RCC 7860 (cell line): ENCODE measurements at places on chromosomes 1 and 21.

DNA sequence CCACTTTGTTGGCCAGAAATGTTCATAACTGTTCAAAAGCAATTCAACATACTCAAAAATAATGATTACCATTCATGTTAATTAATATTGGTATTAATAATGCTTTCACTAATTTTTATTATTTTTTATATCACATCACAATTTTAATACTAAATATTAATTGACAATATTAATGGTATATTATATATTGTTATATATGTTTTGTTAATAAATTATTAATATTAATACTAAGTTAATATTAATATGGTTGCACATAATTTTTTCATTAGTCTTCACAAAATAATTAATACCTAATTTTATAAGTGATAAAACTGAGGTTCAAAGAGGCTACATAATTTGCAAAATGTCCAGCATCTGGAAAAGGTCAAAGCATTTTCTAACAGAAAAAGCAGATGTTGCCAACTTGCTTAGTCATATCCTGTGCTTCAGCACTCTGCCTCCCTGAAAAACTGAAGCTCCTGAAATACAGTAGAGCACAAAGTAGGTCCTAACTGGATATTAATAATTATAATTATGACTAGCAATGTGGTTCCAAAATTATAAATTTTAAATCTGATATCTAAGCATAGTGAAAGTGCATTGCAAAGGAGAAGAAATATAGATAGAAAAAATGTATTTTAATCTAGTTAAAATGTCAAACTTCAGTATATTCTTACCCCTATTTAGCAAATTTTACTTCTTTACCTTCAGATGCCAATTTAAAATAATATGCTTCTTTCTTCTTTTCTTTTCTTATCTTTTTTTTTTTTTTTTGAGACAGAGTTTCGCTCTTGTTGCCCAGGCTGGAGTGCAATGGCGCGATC is 123.2 kb upstream of the TNFSF4 start:
- DNase-seq, result peak; percentile 36

DNA sequence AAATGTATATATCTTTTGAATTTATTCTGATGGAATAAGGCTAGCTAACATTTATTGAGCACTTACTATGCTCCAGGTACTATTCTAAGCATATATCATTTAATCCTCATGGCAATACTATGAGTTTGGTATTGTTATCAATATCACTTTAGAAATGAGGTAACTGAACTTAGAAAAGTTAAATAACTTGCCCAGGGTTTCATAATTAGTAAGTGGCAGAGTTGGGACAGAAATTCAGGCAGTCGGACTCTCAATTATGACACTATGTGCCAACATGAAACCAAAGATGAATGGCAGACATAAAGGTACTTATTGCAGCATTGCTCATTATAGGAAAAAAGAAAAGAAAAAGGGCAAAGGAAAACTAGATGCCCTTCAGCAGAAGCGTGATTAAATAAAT is 48.2 kb downstream of the RAB3GAP2 start:
- no peak for DNase-seq

DNA sequence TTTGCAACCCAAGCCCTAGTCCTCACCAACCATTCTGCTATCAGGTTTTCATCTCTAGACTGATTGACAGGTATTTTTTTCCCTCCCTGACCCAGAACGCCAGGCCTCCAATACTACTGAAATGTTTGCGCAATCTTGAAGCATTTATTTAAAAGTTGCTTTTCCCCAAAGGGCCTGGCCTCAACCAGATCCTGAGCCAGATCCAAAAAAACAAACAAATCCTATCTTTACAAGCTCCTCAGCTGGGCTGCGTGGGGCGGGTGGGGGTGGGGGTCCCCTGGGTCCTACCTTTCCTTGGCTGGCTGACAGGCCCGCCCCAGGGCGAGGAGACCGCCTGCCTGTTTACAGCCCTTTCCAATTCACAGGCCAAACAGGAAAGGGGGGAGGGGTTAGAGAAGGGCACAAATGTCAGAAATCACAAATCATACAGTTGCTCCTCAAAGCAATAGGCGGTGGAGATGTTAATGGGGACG is 98.8 kb downstream of the FOXD2 start:
- no peak for DNase-seq

DNA sequence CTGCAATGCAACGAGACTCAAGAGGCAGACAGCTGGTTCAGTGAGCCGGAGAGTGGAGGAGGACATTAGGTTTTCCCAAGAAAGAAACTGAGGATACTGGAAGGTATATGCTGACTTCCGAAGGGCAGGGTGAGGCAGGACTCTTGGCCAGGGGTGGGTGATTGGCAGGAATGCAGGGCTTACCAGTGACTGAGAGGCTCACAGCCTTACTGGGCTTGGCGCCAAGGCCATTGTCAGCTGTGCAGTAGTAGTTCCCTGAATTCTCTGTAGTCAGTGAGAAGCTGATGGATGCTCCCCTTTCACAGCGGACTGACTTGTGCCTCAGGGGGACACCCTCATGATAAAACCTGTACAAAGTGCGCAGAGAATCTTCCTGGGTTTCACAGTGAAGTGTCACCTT is 9.6 kb downstream of the FCRL5 start:
- DNase-seq, result peak; percentile 14

GRCh38 chr21:34158866-34159835 is 85.8 kb downstream of the MRPS6 start:
- DNase-seq, result no peak

- no peak for DNase-seq
Observed at GRCh38 chr1:43451701-43452532, 1.8 kb downstream of the HYI start.

DNA sequence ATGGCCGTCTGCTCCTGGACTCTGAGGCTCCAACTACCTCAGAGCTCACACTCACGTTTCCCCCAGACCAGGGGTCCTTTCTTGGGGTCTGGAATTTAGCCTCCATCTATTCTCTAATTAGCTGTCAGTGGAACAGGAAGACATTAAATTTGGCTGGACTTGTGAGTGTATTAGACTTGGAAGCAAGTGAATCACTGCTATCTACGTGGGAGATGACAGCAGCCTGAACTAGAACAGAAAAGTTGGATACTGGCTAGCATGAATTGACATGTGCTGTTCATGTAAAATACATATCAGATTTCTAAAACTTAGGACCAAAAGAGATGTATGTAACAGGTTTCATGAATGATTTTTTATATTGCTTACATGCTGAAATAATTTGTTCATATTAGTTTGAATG is 28.0 kb downstream of the TAF5L start:
- no peak for DNase-seq

- no peak for DNase-seq
Observed at GRCh38 chr1:3673381-3674099, 21.2 kb downstream of the TP73 start.

GRCh38 chr1:232045139-232045994 is 418.8 kb downstream of the DISC1 start:
- DNase-seq, result no peak

GRCh38 chr1:193418745-193419058 is 232.3 kb upstream of the B3GALT2 start:
- DNase-seq, result no peak

- peak; percentile 50 for DNase-seq
Observed at GRCh38 chr21:26587736-26588201, 14.7 kb upstream of the CYYR1 start.

DNA sequence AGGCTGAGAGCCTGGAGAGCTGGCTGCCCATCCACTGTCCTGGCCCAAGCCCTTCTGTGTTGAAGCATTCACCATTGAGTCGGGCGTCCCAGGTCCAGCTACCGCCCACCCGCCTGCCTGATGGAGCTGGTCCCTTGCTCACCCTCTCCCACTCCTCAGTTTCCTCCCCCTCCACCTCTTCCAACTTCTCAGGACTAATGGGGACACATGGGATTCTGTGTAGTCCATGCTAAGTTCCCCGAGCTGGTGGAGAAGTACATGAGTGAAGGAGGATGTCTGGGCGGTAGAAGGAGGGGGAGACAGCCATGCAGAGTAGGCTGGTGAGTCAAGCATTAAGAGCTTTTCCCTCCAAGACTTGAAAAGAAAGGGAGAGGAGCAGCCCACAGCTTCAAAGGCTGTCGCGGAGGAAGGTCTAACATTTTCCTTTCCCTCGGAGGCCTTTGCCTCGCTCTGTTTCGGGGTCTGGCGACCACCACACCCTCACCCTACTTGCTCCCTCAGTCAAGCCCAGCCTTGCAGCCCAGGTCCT is 561 bp downstream of the SLC26A9 start:
- no peak for DNase-seq

- no peak for DNase-seq
Observed at GRCh38 chr1:53160924-53161378, 18.5 kb upstream of the SLC1A7 start.

DNA sequence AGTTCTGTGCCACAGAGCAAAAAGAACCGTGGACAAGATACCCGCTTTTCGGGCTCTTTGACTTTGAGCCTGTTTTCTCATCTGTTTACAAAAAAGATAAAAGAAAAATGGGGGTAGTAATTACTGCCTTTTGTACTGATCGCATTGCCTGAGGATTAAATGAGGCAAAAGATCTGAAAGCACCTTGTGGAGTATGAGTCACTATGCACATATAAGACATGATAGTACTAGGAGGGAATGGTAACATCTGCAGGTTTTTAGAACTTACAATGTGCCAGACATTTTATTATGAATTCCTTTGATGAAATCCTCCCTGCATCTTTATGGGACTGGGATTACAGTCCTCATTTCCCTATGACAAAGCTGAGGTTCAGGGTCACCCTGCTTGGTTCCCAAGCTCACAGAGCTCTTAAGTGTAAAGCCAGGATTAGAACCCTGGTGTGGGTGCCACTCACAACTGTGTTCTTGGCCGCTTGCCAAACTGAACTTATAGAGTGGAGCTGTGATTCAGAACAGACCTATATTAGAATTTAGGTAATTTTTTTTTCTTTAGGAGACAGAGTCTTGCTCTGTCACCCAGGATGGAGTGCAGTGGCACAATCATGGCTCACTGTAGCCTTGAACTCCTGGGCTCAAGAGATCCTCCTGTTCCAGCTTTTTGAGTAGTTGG is 1.8 kb downstream of the DISC1 start:
- DNase-seq, result no peak

DNA sequence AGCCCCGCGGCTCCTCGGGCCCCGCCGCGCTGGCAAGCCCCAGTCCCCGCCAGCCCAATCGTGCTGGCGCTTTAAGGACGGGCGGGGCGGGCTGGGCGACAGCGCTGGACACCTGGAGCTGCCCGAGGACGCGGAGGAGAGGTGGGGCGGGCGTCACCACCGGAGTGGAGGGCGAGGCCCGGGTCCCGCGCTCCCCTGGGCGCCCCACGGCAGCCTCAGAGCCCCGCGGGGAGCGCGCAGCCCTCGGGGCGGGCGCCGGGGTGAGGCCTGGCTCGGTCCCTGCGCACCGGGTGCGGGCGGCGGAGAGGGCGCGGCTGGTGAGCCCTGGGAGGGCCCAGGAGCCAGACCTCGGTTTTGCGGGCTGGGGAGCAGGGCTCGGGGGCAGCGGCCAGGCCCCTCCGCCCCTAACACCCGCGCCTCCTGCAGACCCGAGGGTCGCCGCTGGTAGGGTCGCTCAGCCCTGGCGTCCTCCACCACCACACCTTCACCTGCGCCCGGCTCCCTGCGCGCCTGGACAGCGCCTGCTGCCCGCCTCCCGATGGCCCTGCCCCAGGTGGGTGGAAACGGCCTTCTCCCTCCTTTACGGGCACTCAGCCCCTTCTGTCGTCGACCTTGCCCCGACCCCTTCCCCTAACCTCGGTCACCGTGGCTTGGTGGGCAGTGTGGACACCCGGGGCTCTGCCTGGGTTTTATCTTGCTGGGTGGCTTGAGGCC is at the start of gene TMEM61:
Gene TMEM61, plus strand, starts transcription at position 101 of the 714 bp plus-strand sequence. Its CDS starts 438 bp downstream, at position 539.
- no peak for DNase-seq

GRCh38 chr1:203296460-203297073 is 8.8 kb upstream of the BTG2 start:
- DNase-seq, result no peak

- DNase-seq, result no peak
Observed at GRCh38 chr1:226119169-226119568, 56.7 kb downstream of the H3-3A start.

DNA sequence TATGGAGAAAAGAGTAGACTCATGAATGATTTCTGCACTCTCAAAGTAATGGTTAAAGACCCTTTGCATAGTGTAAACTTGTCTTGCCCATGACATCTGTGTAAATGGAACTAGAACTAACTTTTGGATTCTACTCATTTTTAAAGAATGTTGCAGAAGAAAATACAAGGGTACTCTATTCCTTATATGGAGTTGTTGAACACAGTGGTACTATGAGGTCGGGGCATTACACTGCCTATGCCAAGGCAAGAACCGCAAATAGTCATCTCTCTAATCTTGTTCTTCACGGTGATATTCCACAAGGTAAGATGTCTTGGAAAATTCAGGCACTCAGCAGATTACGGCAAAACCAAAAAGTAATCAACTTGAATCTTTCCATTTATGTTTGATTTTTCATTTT is 19.8 kb downstream of the CCT8 start:
- no peak for DNase-seq

DNA sequence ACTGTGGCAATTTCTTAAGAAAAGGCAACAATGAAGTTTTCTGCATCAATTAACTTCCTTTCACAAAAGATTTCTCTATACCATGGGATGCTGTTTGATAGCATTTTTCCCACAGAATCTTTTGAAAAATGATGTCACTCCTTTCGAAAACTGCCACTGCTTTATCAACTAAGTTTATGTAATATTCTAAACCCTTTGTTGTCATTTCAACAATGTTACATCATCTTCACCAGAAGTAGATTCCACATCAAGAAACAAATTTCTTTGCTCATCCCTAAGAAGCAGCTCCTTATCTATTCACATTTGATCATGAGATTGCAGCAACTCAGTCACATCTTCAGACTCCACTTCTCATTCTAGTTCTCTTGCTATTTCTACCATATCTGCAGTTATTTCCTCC is 116.1 kb upstream of the KCND3 start:
- no peak for DNase-seq

GRCh38 chr1:62951428-62951827 is 167.5 kb downstream of the ATG4C start:
- no peak for DNase-seq

DNA sequence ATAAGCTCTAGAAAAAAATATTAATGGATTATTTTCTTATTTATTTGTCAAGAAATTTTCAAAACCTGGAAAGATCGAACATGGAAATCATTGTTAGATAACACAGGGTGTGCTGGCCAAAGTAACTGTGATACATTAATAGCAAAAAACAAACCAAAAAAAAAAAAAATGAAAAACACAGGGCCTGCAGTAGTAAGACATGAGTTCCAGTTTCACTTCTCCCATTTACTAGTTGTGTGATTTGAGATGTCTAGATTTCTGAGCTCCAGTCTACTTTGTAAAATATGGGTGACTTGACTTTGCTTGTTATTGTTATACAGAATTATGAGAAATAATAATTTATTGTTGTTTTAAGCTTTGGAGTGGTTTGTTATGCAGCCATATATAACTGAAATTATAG is 13.6 kb downstream of the FAM177B start:
- DNase-seq, result no peak
